ENCODE measurements at places on chromosomes 11 and 22. TPM values are rescaled to one million over a fixed set of nuclear protein-coding genes. Genes with fewer than 3 reads are reported as not detected.

Gene TTLL12
- total RNA-seq, result 23.2 TPM

Gene CARD16
- total RNA-seq, result 0.81 TPM

Gene GAL3ST3
- total RNA-seq, result not detected

Gene OR5AP2
- not detected for total RNA-seq

Gene OVCH2
- 1.5 TPM for total RNA-seq

Gene ELMOD1
- total RNA-seq, result not detected

Gene OR52E1
- total RNA-seq, result not detected

Gene LDLRAD3
- total RNA-seq, result 6.1 TPM

Gene FGF19
- not detected for total RNA-seq

Gene MCHR1
- total RNA-seq, result 0.41 TPM

Gene LYVE1
- 121 TPM for total RNA-seq

Gene EFCAB6
- total RNA-seq, result 2.2 TPM

Gene BET1L
- total RNA-seq, result 38.7 TPM

Gene OR4A16
- not detected for total RNA-seq

Gene POU2AF2
- not detected for total RNA-seq

Gene BACE1
- total RNA-seq, result 67.3 TPM

Gene ARL14EP
- 24.6 TPM for total RNA-seq

Gene CHRM1
- not detected for total RNA-seq

Gene VWA5A
- 44.4 TPM for total RNA-seq

Gene INPP5J
- total RNA-seq, result 2.3 TPM

Gene BTG4
- not detected for total RNA-seq

Gene RIMBP3C
- total RNA-seq, result 0.14 TPM

Gene SULT4A1
- total RNA-seq, result not detected

Gene CFAP300
- total RNA-seq, result 4.5 TPM

Gene GLYATL2
- total RNA-seq, result not detected

Gene PIH1D2
- not detected for total RNA-seq

Gene OR52D1
- not detected for total RNA-seq

Gene GGTLC3
- not detected for total RNA-seq

All from thoracic aorta (tissue), 2 donors.